ENCODE measurements at places on chromosomes 3 and 15.

- DNase-seq = no peak
These were observed 41.1 kb upstream of the TIPARP start for GRCh38 chr3:156633335-156633734.

GRCh38 chr3:169402672-169403360, 260.7 kb downstream of the MECOM start:
- no peak for DNase-seq

- DNase-seq = no peak
These were observed 46.4 kb upstream of the TSEN2 start for GRCh38 chr3:12437861-12438260.

- DNase-seq = no peak
These were observed 30.7 kb downstream of the NANOGP8 start for GRCh38 chr15:35054380-35054779.

- no peak for DNase-seq
These were observed 2.9 kb downstream of the RBPMS2 start for GRCh38 chr15:64772488-64772887.

- DNase-seq = no peak
These were observed 155.4 kb downstream of the TP63 start for GRCh38 chr3:189786479-189787064.

DNA sequence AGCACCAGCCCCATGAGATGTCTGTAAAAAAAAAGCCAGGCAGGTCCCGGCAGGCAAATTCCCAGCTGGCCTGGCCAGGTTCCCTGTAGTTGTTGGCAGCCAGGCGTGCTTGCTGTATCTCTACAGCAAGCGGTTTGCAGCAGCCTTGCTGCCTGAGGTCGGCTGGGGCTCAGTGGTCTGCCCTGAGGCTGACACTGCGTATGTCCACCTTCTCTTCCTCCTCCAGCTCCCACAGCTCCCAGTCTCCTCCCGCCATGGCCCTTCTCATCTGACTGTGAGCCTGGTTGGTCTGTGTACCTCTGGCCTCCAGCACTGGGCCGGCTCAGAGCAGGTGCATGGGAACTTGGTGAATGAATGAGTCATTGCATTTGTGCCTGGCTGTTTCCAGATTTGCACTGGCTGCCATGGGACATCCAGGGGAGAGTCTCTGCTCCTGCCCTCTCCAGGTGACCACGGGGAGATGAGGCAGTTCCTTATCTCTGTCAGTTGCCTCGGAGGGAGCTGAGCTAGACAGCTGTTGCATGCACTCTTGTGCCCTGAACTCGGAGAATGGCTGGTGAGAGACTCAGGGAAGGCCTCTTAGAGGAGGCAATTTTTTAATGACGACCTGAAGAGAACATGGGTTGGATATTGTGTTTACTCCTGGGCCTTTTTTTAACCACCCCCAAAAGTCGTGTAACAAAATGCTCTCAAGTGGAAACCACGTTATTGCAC, 43.0 kb downstream of the SPSB4 start:
- DNase-seq = no peak

- DNase-seq = no peak
These were observed 79.4 kb upstream of the MRPS22 start for GRCh38 chr3:139264375-139264774.

DNA sequence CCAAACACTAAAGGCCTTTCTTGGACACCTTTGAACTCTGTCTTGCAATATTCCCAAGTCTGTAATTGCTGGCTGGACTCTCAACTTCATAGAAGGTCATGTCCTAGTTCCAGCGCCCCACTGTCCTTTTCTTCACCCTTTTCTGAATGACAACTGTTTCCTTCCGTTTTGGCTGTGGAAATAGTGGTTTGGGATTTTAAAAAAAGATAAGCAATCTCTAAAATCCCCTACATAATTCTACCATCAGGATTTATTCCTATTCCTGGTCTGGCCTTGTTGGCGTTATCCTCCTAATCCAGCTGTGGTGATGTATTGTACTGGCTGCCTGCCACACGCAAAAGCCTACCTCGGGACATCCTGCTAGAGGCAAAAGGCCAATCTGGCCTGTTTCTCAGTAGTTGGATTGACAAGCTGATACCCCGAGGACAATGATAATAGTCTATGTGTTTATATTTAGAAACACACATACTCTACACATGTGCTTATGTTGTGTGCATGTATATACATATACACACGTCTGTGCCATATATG, 440.3 kb upstream of the DPH6 start:
- no peak for DNase-seq

- DNase-seq = no peak
These were observed 533 bp upstream of the OCA2 start for GRCh38 chr15:28099555-28100140.

DNA sequence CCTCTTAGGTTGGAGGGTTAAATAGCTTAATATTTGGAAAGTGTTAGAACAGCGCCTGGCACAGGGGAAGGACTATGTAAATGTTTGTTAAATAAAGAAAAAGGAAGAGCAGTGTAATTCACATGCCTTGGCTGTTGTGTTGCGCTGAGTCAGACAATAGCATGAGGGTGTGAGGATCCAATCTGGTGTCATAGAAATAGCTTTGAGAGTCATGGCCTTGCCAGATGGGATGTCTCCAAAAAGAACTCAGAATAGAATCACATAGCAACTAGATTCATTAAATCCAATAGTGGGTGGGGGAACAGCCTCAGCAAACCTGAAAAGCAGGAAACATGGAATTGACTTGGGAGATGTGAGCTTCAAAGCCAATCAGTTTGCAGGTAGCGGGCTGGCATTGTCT, 3.9 kb upstream of the RBSN start:
- DNase-seq = no peak

- no peak for DNase-seq
These were observed 77.2 kb downstream of the CEMIP start for GRCh38 chr15:80856400-80856799.

DNA sequence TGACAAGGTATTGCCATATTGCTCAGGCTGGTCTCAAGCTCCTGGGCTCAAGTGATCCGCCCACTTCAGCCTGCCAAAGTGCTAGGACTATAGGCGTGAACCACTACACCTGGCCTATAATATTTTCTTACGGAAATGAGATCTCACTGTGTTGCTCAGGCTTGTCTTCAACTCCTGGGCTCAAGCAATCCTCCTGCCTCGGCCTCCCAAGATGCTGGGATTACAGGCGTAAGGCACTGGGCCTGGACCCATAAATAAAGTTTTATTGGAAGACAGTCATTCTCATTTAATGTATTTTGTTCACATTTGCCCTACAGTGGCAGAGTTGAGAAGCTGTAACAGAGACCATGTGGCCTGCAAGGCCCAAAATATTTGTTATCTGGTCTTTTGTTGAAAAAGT, 142.1 kb downstream of the RBPMS2 start:
- no peak for DNase-seq

- no peak for DNase-seq
These were observed 16.9 kb upstream of the FAM98B start for GRCh38 chr15:38436993-38437392.

DNA sequence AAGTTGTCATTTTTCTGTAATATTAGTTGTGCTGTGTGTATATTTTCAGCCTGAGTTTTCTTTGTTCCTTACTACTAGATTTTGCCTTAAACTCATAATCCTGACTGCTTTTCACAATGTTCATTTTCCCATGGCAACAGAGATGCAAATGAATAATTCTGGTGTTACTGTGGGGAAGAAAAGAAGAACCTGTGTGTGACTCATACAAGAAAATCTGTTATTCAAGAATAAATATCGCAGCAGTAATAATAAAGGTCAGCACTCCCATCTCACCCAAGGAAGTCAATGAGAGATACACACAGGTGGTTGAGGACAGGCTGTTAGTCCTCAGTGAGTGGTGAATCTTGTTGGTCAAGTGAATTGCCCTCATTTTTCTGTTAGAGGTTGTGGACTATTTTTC, 656.6 kb upstream of the NAALADL2 start:
- no peak for DNase-seq
